ENCODE measurements at places on chromosomes 1 and 21.

DNA sequence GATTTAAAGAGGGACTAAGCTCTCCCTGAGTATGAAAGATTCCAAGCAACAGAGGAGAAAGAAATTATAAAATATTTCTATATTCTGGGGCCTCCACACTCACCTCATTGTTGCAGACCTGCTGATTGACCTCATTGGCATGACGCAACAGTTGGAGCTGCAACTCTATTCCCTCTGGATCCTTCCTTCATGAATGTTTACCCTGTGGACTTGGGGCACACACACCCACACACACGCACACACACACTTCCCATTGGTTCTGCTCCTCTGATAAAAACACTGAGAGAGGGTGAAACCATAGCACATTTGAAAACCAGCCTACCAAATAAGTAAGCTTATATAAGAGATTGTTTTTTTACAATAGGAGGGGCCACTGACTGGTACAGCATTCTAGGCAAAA is 159.1 kb downstream of the BRINP2 start:
- DNase-seq, result no peak

GRCh38 chr1:203371288-203371687 is 20.4 kb upstream of the FMOD start:
- DNase-seq, result no peak

DNA sequence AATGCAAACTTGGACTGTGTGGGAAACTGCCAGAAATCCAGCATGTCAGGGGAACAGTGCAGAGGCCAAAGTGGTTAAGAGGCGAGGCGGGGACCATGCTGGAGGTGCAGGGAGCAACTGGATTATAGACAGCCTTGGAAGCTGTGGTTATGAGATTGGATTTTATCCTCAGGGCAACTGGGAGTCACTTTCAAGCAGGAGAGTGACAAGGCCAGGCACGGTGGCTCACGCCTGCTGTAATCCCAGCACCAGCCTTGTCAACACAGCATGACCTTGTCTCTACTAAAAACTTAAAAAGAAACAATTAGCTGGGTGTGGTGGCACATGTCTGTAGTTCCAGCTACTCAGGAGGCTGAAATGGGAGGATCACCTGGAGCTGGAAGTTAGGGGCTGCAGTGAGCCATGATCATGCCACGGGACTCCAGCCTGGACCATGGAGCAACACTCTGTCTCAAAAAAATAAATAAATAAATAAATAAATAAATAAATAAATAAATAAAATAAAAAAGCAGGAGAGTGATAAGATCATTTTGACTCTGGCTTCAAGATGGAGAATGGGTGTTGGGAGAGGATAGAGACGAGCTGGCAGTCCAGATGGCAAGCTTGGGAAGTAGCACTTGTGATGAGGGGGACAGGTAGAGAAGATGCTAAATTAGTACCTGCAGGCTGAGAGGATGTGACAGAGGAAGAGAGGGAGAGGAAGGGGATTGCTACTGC is 3.5 kb downstream of the HAPLN2 start:
- no peak for DNase-seq

- no peak for DNase-seq
Observed at GRCh38 chr1:151005729-151006319, 878 bp downstream of the MINDY1 start.

DNA sequence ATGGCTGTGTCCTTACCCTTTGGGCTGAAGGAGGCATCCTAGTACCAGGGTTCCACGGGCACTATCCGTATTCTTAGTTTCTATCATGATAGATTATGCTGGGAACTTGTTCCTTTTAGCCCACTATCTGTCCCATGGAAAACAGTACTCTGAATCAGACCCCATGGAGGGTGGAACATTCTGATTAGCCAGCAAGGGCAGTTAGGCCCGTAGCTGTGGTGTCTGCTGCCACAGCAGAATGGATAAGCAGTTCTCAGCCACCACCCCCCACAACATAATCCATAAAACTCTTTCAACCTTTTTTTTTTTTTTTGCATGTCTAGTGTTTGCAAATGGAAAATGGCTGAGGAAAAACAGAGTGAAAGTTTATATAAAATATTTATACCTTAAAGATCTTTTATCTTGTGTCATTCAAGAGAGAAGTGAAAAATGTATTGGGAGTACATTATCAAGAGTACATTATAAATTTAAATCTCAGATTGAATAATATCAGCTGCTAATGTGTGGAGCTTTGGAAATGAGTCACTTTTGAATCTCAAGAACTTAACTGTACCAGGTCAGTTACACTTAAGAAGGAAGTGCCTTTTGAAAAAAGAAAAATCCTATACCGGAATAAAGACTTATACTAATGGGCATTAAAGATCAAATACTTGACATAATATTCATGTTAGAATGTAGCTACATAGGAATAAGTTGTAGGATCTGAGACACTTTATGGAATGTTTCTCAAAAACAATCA is 80.3 kb downstream of the NFIA start:
- DNase-seq, result no peak

- DNase-seq, result no peak
Observed at GRCh38 chr1:67213164-67213563, 46.9 kb downstream of the IL23R start.

DNA sequence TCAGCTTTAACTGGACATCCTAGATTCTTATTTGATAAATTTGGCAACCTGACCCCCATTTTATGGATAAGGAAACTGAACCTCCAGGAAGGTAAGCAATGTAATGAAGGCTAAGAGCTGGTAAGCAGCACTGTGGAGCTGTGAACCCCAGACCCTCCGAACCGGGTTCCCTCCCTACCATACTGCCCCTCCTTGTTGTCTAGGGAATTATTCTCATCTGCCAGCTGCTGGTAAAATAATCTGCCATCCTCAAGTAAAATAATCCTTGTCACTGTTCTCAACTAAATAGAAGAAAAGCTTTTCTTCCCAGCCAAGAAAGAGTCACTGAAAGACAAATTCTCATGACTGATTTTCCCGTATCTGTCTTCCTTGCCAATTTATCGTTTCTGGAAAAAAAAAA is 55.8 kb upstream of the PRDX6 start:
- DNase-seq, result no peak

GRCh38 chr1:17890056-17890814 is 135.1 kb downstream of the ACTL8 start:
- DNase-seq, result no peak
